ENCODE measurements at places on chromosomes 4 and X. TPM values are rescaled to one million over a fixed set of nuclear protein-coding genes. Genes with fewer than 3 reads are reported as not detected.

GRCh38 chrX:134715930-134716619 is 57.8 kb upstream of the PLAC1 start:
- no peak for DNase-seq

- no peak for DNase-seq
These were observed 99.8 kb downstream of the TSPAN5 start for GRCh38 chr4:98558471-98559169.

DNA sequence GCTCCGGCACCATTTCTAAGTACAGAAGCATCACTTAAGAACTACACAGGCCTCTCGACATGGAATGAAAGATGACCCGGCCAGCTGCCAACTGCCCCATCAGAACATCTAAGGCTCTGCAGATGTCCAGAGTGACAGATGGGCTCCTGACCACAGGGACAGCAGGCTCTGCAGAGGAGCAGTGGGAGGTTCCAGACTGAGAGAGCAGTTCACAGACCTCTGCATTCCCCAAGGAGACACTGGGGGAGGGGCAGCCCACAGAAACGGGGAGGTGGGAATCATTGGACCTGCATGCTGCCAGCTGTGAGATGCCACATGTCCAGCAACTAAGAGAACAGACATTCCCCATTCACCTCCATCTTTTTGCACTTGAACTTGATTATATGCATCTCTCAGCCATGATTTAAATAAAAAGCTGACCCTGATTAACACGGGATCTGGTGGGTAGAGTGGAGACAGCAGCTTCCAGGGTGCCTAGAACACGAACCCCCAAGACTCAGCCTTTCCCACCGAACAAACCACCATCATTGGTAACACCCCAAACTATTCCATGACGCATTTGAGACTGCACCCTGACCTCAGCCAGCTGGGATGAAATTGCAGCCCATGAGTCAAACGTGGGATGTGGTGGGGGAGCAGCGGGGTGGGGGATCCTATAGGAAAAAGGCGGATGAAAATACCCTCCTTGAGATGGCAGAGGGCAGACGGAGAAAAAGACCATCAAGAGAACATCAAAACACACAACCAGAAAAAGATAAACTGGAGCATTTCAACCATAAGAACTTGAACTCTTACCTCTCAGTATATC is 47.2 kb downstream of the AFAP1 start:
- no peak for DNase-seq

DNA sequence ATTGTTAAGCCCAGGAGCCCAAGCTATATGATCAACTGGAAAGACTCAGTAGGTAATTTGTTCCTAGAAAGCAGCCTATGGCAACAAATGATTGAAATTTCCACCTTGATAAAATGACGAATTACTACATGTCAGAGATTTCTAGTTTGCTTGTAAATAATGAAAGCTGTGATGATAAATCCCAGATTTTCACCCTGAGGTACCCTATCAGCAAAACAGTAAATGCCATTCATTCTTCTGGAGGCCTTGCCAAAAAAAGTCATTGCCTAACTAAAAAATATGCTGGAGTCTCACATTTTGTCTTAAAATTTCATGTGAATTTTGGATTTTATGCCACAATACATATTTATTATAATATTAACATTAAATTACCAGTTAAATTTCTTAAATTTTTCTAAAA is 71.3 kb downstream of the PPEF2 start:
- no peak for DNase-seq

GRCh38 chr4:155974476-155974749 is 20.7 kb upstream of the CTSO start:
- no peak for DNase-seq

GRCh38 chr4:116705466-116705865 is 379.9 kb downstream of the TRAM1L1 start:
- no peak for DNase-seq

DNA sequence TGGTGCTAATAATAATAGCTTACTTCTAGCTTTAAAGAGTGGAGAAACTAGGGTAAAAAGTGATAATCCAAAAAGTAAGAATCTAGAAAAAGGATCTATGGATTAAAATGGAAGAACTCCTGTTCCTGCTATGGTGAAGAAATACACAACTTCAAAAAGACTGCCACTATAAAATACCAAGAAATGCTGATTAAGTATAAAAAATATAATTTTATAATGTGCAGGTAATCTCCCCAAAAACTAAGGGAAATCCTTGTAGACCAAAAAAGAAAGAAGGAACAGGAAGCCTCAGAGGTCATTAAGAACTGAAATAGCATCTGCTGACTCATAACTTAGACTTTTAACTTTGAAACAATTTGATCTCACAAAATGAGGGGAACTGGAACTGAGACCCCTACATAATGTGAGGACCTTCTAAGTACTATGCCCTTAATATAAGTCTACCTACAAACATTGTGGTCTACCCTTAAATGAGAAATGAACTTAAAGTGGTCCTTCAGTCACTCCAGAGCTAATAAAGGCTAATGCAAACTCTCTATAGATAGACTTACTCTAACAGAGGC is 50.6 kb upstream of the SRPX start:
- no peak for DNase-seq

MUC7 gene
- total RNA-seq = not detected

RGN gene
- total RNA-seq = not detected

FAM9C gene
- total RNA-seq = not detected

GAGE1 gene
- not detected for total RNA-seq

All from activated CD8-positive, alpha-beta T cell treated with anti-CD3 and anti-CD28 coated beads for 36 hours (primary cell).